ENCODE measurements at places on chromosomes 11 and 22. TPM values are rescaled to one million over a fixed set of nuclear protein-coding genes. Genes with fewer than 3 reads are reported as not detected.

Gene IFITM1
- 47.2 TPM for total RNA-seq

Gene ATP6V1E1
- total RNA-seq: 75.2 TPM

Gene LRRC32
- 15.9 TPM for total RNA-seq

Gene LINC01488
- total RNA-seq: 1.6 TPM

Gene OR5P2
- not detected for total RNA-seq

Gene APOC3
- total RNA-seq: not detected

- no peak for DNase-seq
Observed at GRCh38 chr11:124753624-124754023, 1.6 kb upstream of the VSIG2 start.

DNA sequence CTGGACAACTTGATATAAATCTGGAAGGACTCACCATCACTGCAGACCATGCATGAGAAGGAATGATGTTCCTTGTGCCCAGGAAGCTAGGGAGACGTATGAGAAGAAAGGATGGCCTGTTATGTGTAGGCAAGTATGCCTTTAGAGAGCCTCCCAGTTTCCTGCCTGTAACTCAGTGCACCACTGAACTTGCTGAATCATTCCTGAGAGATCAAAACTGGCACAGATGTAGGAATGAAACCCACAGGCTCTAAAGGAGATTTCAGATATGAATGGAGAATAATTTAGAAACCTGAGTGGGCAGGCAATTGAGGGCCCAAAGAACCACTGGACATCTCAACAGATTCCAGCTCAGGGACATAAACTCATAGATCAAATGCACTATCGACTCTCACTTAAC, 38.4 kb upstream of the PRSS23 start:
- no peak for DNase-seq

GRCh38 chr11:123487157-123487744, 57.2 kb downstream of the GRAMD1B start:
- DNase-seq: no peak

DNA sequence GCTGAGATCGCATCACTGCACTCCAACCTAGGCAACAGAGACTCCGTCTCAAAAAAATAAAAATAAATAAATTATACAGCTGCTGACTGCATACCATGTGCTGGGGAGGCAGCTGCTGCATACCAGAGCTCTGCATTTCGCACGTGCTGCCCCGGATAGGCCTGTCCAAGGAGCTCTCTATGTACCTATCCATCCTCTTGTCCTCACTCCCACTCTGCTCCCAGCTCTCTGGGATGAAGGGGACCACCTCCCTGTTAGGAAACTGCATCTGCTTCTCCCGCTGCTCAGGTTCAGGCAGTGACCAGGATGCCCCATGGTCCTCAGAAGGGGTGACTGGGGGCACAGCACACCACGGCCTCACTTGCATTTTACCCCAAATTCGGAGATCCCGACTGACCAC, 302.3 kb downstream of the BRD1 start:
- no peak for DNase-seq

GRCh38 chr11:19838994-19839768, 126.5 kb downstream of the NAV2 start:
- DNase-seq: no peak

- no peak for DNase-seq
Observed at GRCh38 chr11:11500744-11501487, 120.9 kb downstream of the GALNT18 start.

DNA sequence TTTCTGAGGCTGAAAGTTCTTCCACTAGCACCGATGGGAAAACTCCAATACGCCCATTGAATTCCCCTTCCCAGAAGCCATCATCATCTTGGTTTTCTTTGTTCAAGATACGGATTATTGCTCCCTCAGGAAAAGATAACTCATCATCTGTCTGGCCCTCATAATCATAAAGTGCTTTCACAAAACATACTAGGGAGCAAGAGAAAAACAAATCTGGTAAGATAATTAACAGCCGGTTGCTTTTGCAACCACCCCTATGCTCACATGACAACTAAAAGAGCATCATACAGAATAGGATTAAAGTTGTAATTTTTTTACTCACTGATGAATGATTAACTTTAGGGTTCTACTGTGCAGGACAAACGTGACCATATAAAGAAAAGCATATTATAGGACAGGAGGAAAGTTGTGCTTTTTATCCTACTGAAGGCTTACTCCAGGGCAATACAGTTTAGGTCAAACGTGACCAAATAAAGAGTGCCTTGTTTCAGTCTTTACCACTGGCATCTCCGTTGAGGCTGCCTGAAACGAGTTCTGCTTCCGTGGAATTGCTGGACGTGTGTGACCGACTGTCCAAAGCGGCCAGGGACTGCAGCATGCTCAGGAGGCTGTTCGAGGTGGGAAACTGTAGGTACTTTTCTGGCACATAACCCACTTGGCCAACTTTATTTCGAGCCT, 28.6 kb downstream of the ATG16L2 start:
- no peak for DNase-seq

DNA sequence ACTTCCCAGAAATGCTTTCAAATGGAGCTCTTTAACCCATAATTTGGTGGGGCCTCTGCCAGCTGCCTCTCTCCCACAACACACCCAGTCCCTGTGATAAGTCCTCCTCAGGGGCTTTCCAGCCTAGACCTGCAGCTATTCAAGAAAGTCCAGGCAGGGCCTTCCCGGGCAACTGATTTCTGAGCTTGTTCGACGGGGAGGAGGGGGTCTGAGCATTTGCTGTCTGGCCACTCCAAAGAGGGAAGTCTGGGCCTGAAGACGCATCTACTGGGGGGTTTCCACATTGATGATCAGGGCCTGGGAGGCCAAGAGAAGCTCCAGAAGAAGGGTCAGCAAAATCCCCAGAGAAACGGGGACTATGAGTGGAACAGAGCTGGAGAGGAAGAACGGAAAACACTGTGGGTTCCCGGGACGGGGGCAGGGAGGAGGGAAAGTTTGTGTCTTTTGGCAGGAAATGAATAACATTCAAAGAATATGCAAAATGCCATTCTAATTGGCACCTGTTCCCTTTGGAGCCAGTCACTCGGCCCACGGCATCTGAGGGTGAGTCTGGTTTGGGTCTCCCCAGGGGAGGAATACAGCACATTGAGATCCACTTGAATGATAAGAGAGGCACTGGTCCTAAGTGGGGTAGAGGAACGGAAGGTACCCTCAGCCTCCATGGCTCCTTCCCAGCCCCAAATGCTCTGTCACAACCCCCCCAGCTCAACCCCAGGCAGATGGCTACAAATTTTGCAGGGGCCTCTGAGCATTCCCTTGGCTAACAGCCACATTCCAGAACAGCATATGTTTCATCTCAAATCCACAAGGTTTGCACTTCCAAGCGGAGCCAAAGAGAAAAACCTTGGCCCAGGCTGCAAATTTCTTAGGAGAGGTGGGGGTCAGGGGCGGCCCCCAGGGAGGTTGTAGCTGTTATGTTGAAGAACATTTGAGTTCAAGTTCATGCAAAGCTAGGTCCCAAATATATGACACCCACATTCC, 72.0 kb downstream of the RPUSD4 start:
- DNase-seq: peak; percentile 95

DNA sequence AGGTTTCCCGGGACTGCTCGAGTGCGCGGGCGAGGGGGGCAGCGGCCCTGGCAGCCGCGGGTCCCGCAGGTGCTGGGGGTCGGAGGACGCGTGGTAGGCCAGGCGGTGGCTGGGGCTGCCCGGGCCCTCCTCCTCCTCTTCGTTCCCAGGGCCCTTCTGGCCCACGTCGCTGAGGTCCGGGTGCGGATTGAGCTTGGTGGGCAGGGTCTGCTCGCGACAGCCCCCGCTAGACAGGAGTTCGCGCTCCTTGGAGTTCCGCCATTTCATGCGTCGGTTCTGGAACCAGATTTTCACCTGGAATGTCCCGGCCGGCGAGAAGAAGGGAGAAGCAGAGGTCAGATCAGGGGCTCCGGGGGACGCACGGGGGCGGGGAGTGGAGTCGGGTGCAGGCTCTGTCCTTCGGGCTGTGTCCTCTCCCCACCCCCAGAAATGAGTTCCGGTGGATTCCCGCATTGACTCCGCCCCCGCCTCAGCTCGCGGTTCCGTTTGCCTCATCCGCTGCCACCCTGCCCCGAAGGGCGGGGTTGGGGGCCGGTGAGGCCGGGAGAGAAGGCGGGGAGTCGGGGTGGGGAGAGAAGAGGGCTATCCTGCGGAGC, 3.9 kb downstream of the DBX1 start:
- no peak for DNase-seq

DNA sequence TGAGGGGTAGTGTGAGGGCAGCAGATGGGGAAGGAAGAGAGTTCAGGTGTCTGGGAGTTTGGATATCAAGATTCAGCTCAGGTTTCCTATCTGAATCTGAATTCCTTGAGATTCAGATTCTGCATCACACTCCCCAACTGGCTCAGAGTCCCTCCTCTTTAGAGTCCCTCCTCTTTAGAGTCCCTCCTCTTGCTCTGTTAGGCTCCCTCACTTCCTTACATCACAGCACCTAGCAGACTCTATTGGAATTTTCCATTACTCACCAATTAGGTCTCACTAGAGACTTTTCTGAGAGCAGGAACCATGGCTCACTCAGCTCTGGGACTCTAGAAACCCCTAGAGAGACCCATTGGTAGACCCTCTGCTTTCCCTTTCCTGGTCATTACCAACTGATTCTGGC, 303.4 kb upstream of the SYN3 start:
- no peak for DNase-seq

DNA sequence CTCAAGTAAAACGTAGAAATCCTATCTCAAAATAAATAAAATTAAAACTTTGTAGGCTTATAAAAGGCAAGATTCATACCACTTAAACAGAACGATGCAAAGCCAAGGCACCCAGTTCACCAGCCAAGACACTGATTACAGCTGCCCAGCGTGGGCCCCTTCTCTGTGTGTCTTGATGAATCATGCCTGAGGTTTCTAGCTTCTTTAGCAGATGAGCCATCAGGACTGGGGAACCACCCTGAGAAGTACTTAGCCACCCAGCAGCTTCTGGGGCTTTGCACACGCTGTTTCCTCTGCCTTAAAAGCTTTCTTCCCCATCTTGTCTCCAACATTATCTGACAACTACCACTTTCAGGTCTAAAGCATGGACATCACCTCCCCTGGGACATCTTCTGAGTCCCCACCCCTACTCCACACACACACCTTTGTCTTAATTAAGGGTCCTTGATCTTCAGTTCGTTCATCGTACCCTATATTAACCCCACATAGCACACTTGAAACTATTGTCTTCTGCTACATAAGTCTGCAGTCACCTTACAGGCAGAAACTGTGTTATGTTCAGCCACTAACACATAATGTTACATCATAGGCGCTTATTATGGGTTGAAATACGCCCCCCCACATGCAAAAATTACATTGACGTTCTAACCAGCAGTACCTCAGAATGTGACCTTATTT, 8.7 kb upstream of the LAYN start:
- peak; percentile 77 for DNase-seq

DNA sequence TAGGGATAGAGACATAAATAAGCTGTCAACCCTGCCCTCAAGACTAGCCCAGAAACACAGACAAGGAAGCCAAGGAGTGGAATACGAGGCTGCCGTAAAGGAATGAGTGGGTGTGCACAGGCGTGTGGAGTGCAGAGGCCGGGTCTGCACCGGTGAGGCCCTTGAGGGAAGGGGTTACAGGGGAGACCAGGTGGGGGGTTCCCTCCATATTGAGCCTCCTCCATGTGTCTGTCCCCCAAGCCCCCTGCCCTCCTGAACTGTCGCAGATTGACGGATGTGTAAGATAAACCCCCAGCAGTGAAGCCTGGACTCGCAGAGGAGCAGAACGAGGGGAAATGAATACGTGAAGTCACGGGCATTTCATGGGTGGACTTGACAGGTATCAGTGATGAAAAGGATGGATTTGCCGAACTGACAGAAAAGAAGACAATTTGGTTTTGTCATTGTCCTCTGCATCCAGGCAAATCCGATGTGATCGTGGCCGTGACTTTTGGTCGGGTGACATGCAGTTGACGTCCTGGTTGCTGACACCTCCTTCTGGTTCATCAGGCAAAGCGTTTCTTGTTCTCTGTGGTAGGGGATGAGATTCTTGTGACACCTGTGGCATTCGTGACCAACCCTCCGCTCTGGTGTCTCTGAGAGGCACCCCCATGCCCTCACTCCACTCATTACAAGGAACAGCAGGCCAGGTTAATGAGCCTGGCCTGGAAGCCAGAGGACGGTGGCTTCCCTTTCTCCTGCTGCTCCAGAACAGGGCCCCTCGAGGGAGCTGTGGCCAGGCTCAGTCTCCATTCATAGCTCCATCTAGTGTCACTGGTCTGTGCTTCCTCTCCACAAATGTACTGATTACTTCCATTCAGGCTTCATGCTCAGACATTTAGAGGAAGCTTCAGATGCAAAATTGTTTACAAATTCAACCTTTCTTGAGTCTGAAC, 223.1 kb upstream of the B3GAT1 start:
- DNase-seq: peak; percentile 41

DNA sequence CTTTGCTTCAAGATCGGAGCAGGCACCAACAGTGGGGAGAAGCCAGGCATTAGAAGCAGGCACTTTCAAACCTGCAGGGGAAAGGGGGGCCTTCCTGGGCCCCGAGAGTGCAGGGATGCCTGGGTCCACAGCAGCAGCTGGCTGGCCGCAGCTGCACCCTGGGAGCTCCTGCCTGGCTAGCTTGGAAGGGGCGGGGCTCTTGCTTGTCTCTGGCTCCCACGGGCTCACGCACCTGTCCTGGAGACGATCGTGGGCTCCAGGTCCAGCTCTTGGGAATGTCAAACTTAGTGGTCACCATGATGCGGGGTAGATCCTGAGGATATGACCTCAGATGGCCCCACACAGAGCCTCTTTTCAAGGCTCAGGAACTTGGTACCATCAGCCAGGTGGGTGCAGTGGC, 1673.2 kb downstream of the LRRC4C start:
- no peak for DNase-seq

DNA sequence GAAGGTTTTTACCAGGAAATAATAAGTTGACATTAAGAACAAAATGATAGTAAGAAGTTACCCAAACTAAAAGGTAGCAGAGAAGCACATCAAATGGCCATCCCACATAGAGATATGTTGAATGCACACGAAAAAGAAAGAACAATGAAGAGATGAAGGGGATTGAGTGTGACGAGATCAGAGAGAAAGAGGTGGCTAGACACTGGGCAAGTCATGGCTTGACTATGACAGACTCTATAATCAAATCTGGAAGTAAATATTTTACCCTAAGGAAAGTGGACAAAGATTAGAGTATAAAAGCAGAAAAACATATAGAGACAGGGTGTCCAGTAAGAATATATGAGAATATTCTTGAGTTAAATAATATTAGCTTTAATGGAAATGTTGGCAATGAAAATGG, 31.4 kb downstream of the CASP12 start:
- no peak for DNase-seq

- DNase-seq: no peak
Observed at GRCh38 chr22:48898524-48899250, 929.0 kb downstream of the BRD1 start.

- DNase-seq: no peak
Observed at GRCh38 chr22:41350087-41350486, 31.7 kb upstream of the TEF start.

DNA sequence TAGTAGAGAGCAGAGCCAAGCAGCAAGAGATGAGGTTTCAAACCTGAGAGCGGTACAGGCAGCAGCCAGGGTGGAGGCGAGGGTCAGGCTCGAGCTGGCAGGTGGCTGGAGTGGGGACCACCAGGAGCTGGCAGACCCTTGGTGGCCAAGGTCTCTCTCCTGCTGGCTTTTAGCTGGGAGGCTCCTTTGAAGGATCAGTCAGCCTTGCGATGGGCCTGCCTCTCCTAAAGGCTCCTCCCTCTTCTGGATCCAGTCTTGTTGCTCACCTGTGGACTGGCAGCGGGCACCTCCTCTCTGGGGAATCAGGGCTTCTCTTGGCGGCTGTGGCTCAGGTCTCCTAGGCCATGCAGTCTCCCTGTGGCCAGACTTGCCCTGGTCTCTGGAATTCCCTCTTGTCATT, 24.8 kb downstream of the TPST2 start:
- DNase-seq: no peak
